ENCODE measurements at places on chromosomes 4 and X. TPM values are rescaled to one million over a fixed set of nuclear protein-coding genes. Genes with fewer than 3 reads are reported as not detected.

The USP17L29 gene
- total RNA-seq: not detected

The GUF1 gene
- total RNA-seq: 13.9 TPM

- no peak for DNase-seq
Observed at GRCh38 chr4:185734214-185734613, 77.8 kb downstream of the SORBS2 start.

GRCh38 chrX:120690344-120690743 lies 60.5 kb upstream of the C1GALT1C1 start:
- no peak for DNase-seq

DNA sequence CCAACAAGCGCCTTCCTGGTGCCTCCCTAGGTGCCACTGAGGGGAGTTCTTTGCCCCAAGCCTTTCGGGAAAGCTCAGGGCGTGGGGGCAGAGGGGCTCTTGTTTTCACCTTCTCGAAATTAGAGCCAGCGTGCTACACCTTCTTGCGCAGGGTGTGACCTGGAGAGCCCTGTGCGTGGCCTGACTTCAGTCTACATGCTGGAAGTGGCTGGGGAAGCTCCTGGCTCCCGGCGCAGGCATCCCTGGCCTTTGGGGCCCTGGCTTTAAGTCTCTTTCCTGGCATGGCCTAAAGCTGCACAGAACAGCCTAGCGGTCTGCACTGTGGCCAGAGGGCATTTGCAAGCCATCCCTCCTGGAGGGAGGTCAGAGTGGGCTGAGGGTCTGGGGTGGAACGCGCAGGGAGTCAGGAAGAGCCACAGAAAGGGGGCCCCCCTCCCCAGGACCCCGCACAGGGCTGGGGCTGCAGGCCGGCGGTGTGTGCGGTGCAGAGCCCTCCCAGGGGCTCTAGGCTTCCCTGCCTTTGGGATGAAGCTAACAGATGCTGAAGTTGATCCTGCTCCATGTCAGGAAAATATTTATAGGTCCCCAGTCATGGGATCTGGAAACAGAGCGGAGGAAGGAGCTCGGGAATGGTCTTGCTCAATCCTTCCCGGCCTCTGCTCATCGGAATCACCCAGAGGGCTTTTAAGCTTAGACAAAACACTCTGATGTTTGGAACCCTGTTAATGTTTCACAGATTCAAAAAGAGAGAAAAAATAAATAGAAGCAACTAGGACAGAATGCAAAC lies 781 bp upstream of the SPON2 start:
- no peak for DNase-seq

GRCh38 chr4:120517966-120518365 lies 404.6 kb downstream of the PRDM5 start:
- peak; percentile 92 for DNase-seq

GRCh38 chr4:159191989-159192388 lies 89.1 kb downstream of the RAPGEF2 start:
- DNase-seq: peak; percentile 72

DNA sequence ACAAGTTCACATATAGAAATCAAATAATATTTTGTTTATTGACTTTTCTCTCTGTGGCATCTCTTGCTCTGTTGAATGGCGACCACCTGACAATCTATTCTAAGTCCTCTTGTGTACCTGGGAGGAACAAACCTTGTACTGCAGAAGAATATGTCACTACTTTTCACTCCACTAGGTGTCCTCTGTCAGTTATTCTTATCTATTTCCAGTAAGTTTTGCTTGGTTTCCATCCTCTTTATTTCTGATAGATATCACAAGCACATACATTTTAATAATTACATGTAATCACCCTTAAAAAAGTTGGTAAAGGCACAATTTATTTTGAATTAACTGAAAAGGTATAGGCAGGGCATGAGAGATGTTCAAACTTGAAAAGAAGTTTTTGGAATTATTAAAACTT lies 238.4 kb downstream of the SNCA start:
- DNase-seq: peak; percentile 12

DNA sequence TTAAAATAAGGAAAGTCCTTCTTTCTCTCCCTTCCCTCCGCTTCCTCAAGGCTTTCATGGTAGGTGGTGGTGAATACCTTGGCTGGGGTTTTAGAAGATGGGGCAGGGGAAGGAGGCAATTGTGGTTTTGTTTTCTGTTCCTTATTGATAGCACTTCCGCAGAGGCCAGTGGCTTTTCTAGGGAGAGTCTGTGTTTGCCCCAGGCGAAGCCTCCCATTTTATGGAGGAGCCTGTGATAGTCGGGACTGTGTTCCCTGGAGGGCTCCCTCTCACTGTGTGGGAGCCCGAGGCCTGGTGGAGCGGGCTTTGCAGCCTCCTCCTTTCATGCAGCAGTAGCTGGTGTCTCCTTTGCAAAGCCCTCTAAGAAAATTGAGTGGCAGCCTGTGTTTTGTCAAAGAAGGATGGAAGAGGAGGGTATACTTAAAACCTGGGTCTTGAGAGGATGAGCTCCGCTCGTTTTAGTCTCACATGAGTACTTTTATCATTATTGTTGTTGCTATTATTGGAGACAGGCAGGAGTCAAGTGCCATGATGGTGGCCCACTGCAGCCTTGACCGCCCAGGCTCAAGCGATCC lies 29.8 kb upstream of the STOX2 start:
- DNase-seq: no peak

The DKK2 gene
- total RNA-seq: under 0.01 TPM

The LSM6 gene
- 32.6 TPM for total RNA-seq

The GIMD1 gene
- not detected for total RNA-seq

The TMEM156 gene
- 0.26 TPM for total RNA-seq

DNA sequence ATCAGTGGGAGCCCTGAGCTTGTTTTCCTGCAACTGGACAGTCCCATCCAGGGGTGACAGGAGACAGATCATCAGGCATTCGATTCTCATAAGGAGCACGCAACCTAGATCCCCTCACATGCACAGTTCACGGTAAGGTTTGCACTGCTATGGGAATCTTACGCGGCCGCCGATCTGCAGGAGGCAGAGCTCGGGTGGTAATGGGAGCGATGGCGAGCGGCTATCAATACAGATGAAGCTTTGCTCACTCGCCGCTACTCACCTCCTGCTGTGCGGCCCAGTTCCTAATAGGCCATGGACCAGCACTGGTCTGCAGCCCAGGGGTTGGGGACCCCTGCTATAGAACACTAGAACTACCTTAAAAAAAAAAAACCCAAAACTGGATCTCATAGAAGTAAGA lies 45.4 kb downstream of the ARSD start:
- DNase-seq: no peak

- DNase-seq: no peak
Observed at GRCh38 chrX:23936180-23936579, 28.4 kb downstream of the CXorf58 start.

- peak; percentile 45 for DNase-seq
Observed at GRCh38 chr4:157739242-157739641, 433.6 kb downstream of the GASK1B start.

DNA sequence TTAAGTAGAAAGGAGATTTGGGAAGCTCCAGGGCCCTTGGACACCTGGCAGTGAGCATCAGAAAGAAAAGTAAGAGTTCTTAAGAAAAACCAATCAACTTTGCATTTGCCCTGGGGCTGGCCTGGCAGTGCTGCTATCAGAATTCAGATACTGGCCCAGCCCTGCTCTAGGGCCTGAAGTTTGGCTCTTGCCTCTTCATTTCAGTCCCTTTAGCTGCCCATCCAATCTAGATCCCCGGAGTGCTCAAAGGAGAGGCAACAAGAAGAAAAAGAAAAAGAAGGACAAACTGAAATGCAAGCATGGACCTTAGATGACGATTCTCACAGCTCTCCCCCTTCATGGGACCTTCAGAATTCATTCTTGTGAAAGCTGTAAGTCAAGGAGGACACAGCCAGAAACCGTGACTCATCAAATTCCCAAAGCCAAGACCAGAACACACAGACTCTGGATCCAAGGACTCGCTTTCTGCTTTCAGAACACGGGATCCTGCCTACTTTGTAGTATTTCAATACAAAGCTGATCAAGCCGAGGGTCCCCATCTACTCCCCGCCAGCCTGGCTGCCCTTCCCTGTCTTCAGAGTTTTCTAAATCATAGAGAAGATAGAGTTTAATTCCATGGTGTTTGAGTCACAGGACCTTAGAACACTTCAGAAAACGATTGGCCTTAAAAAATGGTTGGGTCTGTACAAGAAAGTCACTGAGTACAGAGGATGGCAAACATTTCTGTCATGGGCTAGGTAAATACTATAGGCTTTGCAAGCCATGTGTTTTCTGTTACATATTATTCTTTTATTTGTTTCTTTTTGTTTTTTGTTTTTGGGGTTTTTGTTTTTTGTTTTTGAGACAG lies 103.7 kb downstream of the RBM47 start:
- DNase-seq: peak; percentile 92

DNA sequence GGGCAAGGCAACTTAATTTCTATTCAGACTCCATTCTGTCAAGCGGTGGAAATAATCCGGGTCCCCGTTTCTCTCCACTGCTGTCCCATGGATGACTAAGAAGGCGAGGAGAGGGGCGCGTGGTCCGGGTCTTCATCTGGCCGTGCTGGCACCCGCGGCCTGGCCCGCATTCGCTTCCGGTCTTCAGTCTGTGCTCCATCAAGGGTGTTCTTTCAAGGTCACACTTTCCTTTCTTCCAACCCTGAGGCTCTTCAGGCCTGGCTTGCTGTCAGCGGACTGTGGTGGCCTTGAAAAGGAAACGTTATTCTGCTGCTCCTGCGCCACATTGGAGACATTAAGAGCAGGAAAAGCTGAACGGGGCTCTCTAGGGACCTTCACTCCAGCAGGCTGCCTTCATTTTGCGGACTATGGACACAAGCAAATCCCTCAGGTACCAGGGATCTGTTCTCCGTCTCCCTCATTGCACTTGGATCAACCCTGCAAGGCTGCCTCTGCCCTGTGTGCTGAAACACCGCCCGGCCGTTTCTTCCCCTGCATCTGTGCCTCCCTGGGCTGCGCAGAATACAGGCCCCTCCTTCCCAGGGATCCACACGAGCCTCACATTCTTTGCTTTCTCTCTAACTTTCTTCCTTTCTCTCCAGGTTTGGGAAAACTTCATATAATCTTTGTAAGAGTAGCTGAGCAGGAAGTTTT lies 5.7 kb upstream of the SLC25A4 start:
- no peak for DNase-seq

DNA sequence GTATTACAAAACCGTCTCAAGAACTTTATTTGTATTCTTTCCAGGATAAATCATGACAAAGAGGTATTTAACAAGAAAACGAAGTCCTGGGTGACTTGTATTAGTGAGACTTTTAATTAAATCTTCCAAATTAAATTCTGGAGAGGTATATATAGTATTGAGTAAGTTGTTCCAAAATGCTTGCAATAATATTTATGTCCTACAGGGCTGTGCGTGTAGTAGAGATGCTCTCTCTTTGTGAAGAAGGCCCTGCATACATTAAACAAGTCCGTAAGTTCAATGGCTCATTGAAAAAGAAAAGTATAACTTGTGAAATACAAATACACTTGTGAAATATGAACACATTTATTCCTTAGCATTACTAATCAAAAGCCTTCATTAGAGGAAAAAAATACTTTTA lies 211.4 kb downstream of the ARHGAP24 start:
- no peak for DNase-seq

The AMBN gene
- total RNA-seq: not detected

- DNase-seq: no peak
Observed at GRCh38 chrX:109785053-109785452, 52.0 kb upstream of the ACSL4 start.

DNA sequence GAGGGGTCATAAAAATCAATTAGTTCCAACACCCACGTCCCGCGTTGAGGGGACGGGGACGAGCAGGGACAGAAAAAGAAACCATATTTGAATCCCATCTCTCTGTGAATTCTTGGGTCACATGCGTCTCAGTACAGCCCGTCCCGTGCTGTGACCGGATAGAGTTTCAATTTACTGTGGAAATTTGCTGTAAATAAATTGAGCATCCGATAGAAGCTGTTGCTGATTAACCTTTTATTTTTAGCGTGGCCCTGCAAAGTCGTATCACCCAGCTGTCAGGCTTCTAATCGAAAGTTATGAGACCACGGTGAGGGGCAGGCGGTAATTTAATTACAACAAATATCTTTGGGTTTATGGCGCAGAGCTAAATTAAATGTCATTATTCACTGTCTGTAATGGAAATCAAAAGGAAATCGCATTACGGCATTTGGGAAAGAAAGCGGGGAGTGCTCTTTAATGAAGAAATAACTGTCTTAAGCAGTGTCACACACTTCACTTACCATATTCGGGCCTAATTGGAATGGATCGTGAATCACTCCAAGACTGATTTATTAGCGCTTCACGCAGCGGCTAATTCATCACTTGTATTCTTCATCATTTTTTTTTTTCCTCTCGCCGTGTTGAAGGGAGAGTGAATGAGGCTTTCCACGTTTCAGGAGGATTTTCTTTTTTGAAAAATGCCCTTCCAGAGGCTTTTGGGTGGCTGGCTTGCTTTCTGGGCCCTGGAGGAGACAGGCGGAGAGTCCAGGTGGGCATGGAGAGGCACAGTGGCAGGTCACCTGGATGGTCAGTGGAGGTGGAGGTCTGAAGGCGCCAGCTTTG lies 7.3 kb downstream of the SHOX start:
- DNase-seq: no peak

DNA sequence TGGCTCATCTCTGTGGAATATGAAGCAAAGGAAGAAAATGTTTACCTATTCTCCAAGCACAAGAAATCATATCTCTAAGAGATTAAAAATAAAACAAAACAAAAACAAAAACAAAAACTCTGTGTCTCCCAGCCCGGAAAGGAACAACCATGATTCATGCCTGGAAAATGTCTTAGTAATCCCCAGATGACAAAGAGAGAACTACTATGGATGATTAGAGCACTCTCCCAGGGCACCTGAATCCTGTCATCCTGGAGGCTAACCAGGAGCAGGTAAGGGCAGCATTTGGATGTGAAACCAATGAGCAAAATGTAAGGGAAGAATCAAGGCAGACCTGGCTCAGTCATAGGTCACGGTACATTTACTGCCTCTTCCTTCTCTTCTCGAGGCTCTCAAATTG lies 1.7 kb upstream of the AKAP4 start:
- no peak for DNase-seq

The SSX4 gene
- total RNA-seq: not detected

The TBC1D8B gene
- 5.4 TPM for total RNA-seq

The FAM236A gene
- not detected for total RNA-seq

GRCh38 chr4:7645158-7645557 lies 210.4 kb upstream of the PSAPL1 start:
- no peak for DNase-seq

DNA sequence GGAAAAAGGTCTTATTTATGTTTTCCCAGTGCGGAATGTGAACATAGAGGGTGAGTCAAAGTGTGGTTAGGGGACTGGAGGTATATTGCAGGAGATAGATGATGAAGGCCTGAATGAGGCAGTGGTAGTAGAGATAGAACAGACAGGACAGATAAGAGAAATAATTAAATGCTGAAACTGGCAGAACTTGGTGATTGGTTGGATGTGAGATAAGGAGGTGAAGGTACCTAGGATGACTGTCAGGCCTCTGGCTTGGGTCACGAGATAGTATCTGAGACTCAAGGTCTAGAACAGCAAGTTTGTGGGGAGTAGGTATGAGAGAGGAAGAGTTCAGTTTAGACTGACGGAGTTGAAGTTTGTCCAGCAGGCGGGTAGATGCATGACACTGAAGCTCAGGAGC lies 3.5 kb downstream of the MND1 start:
- no peak for DNase-seq

DNA sequence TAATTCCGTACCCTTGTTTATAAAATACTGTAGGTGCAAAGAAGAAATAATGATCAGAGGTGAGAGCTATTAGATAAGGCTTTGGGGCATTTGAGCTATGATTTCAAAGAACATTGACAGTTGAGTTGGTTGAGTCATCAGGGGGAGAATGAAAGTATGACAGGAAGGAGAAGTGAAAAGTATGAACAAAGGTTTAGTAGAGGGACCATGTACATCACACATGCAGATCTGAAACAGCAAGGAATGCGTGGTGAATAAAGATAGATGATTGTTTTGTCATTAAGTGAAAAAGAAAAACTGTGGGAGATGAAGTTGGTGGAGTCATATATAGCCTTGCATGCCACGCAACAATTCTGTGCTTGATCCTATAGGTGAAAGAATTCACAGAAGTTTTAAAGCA lies 163.1 kb downstream of the ARAP2 start:
- peak; percentile 6 for DNase-seq

Data from fibroblast of lung (primary cell).